ENCODE measurements at places on chromosomes 2 and 18.

GRCh38 chr2:126507425-126507911 lies 148.5 kb upstream of the GYPC start:
- DNase-seq, result no peak

GRCh38 chr2:207167099-207167923 lies 1.6 kb upstream of the KLF7 start:
- DNase-seq, result no peak

DNA sequence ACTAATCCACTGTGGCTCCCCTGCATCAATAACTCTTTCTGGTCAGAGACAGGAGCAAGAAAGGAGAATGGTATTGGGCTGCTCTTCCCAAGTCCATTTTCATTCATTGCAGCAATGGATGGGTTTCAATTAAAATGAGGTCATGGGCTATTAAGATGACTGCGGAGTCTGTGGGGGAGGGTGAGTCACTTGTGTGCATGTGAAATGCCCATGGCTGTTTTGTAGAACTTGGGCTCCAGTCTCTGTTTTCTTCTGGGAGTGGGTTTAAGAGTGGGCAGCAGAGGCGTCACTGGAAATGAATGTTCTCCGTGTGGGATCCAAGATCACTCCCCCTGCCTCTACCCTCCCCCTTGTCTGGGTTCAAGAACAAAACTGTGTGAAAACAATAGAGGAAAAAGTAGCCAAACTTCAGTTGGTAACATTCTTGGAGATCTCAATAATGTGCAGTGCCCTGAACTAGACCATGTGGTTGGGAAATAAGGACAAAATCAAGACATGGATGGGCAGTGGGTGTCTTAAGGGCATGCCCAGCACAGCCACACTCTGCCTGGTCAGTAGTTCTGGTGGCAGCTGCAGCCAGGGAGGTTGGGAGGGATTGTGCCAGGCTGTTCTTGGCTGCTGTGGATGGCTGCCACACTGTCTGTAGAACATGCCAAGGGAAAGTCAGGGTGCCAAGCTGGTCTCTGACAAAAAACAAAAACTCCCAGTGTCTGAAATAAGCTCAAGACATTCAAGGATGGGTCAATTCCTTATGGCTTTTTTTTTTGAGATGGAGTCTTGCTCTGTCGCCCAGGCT lies 68.2 kb upstream of the CXCR4 start:
- DNase-seq, result no peak

DNA sequence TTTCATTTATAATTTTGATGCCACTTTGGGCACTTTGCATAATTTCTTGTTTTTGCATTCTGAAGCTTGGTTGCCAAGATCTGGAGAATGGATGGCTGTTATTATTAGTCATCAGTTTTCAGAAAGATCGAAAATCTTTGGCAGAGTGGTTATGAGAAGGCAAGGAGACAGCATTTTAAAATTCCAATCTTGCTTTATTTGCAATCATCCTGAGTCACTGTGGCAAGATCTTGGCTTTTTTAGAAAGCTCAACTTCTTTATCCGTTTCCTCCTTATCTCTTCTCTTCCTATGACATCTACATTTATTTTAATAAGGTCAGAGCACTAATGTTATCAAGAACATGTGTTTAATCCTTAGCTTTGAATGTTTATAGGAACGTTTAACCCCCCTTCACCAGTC lies 31.1 kb upstream of the EIF2AK3 start:
- no peak for DNase-seq

- DNase-seq, result no peak
Measured at GRCh38 chr2:60064687-60065389, 488.6 kb downstream of the BCL11A start.

DNA sequence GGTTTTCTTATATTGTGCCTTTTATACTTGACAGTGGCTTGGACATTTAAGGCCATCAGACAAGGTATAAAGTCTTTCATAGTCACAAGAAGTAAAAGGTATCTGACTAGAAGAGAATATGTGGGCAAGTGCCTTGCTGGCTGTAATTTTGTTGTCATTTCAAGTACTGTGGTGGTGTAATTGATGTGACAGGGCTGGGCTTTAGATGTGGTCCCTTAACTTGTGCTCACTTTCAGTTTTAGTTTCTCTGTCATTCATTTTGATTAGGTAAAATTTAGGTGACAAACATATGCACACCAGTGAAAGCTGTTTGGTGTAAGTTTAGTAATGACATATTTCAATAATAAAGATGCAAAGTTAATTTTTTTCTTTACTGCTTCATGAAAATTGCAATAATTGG lies 31.2 kb upstream of the TBR1 start:
- no peak for DNase-seq

DNA sequence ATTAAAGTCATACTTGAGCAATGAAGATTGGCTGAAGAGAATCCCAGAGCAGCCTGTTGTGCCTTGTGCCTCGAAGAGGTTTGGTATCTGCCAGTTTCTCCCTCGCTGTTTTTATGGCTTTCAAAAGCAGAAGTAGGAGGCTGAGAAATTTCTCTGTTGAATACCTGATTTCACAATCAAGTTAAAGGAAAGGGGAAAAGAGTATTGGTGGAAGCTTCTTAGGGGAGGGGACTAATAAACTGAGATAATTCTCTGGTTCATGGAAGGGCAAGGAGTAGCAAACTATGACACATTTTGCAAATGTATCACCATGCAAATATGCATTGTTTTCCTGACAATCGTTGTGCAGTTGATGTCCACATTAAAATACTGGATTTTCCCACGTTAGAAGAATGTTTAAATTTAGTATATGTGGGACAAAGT lies at the start of gene IL1B:
Gene IL1B, minus strand, starts transcription at position 85 of the 423 bp plus-strand sequence. CDS start 550 bp downstream, outside the sequence.
- no peak for DNase-seq

Measured in stimulated activated CD4-positive, alpha-beta T cell treated with anti-CD3 and anti-CD28 coated beads, Interleukin-12 subunit alpha, Interleukin-12 subunit beta, amount 100 ng/mL, for 4 hours (primary cell).